ENCODE measurements at places on chromosomes 16 and 17.
A peak's percentile ranks its signal among the peaks of the same experiment; 100 is the strongest.

- DNase-seq, result peak; percentile 85
Observed at GRCh38 chr17:59853168-59853918, 39.4 kb downstream of the TUBD1 start.

- no peak for DNase-seq
Observed at GRCh38 chr17:51395621-51396020, 135.3 kb downstream of the UTP18 start.

DNA sequence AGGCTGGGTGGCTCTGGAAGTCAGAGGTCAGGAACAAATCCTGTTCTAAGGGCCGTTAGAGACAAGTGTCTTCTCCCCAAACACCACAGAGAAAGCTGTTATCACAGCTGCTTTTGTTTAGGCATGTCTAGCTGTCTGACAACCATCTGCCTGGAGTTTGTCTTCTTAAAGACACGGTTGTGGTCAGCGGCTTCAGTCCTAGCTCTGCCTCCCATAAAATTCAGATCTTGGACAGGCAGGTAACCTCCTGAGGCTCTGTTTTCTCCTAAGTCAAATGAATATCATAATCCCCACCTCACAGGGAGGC is 2.3 kb upstream of the ITGA3 start:
- DNase-seq, result no peak

DNA sequence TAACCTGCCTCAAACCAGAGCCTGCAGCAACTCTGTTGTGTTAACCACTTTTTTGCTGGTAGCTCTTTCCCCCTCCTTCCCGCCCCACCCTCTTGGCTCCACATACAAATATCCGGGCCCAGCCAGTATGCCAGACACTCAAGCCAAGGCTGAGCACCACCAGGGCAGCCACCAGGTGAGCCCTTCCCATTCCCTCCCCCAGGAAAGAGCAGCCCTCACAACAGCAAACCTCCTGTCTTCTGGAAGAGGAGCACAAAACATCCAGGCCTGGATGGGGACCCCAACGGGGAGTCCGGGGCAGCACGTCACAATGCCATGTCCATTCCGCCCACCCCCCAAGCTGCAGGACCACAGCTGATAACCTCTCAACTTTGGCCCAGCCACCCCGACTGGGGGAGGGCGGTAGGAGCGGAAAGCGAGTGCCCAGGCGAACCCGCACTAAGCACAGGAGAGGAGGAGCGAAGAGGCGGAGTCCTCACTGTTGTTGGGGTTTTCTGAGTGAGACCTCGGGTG is 757 bp downstream of the ORMDL3 start:
- DNase-seq, result peak; percentile 29

DNA sequence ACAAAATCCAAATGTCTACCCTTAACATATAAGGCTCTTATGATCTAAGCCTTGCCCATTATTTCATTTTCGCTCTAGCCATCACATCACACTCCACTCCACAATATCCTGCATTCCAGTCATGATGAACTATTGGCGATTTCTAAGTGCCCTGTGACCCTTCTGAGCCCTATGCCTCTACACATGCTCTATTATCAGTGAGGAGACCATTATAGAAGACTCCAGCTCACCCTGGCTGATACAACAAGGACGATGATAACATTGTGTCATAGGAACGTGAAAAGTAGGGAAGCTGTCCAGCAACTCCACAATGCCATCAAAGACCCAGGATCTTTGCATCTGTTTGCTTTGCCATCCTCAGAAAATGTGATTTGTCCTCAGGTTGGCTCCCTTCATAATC is 29.6 kb upstream of the GNAO1 start:
- no peak for DNase-seq

DNA sequence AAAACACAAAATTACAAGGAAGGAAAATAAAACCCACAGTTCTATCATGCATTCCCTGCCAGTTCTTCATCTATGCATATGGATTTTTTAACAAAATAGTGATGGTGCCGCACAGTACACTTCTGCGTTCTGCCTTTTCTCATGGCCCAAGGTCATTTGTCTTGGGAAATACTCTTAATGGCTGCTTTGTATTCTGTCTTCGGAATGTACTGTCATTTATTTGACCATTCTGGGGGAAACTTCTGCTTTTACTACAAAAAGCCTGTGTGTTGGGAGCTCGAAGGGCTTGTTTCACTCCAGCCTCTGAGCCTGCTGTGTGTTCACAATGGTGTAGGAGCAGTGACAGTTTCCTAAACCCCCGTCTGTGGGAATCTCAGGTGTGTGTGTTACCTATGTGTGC is 82.8 kb upstream of the SEC14L1 start:
- no peak for DNase-seq

- no peak for DNase-seq
Observed at GRCh38 chr17:10631701-10632100, 25.4 kb downstream of the MYH3 start.

- no peak for DNase-seq
Observed at GRCh38 chr16:74740795-74741304, 33.8 kb downstream of the FA2H start.

GRCh38 chr17:10837921-10838320 is at the start of gene PIRT:
Gene PIRT, minus strand, starts transcription at chr17:10838087. Its CDS starts 12,442 bp downstream, at chr17:10825645.
- no peak for DNase-seq

- peak; percentile 58 for DNase-seq
Observed at GRCh38 chr17:52790359-52790955, 631.9 kb upstream of the CA10 start.

GRCh38 chr16:68884861-68885720 is 41.8 kb downstream of the TANGO6 start:
- DNase-seq, result peak; percentile 87

DNA sequence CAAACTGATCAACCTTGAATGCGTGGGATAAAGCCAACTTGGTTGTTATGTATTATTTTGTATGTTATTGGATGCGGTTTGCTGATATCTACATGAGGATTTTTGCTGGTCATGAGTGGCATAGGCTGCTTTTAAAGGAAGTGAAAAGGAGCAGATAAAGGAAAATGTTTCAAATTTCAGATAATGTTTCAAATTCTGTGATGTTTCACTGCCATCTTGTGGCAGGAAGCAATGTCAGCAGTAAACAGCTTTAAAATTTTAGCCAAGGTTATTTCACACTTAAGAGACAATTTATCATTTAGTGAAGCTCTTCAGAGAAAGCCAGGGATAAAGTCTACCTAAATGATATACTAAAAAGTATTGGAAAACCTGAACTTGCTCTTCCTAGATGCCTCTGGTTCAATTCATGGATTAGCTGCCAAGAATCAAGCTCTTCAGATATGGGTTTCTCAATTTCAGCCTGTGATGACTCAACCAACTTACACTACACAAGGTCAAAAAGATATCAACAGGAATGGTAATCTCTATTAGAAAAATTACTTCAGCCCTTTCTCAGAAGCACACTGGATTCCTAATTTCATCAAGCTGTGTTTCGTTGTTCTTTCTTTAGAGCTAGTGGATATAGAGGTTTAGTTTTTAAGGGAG is 136.0 kb upstream of the C17orf78 start:
- DNase-seq, result peak; percentile 62

DNA sequence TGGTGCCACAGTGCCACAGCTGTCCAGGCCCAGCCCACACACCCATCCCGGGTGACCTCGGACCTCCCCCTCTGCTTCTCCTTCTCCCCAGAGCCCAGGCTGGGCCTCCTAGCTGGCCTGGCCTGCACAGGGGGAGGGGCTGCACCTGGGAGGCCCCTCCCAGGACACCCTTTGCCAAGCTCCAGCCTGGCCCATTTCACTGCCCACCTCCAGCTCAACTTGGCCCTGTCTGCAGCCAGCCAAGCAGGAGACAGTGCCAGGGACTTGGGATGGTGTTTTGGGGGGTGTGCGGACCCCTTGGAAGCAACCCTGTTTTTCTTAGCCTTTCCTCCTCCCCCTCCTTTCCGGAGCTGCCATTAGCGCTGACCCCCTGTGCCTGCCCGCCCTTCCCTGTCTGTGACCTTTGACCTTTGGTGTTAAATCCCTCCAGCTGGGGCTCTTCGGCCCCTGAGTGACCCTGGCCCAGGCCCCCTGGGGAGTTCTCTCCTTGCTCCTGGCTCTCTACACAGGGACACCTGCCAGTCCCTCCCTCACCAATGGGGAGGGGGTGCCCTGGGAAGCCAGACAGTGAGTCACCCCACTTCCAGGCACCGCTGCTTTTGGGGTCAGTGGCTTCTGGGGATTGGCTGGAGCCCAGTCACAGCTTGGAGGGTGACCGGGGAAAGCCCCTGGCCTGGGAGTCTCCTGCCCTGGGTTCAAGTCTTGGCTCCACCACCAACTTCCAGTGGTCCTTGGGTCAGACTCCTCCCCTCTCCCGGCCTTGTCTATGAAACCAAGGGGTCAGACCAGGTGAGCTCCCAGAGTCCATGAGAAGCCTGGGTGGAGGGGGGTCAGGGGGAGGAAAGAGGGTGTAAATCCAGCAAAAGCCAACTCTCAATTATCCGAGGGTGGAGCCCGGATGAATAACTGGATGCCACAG is 1.9 kb downstream of the GLIS2 start:
- DNase-seq, result peak; percentile 26

DNA sequence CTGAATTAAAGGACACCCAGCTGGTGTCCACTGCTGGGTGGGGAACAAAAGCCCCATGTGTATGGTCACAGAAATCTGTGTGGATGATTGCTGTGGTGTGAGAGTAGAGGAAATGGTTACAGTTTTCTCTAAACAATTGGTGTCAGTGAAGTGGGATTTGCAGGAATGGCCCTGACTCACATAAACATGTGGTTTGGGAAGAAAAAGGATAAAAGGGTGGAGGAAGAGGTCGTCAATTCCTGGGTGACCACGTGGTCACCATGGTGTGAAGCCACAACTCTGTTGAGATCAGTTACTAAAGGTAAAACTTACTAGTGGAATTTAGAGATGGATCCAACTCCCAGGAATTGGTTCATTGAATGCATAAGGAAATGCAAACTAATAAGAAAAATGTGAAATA is 3.6 kb upstream of the TUBG2 start:
- DNase-seq, result no peak

GRCh38 chr17:39231091-39231561 is 5.4 kb upstream of the STAC2 start:
- DNase-seq, result no peak

GRCh38 chr16:85177448-85177846 is 65.2 kb upstream of the CIBAR2 start:
- DNase-seq, result no peak

- DNase-seq, result peak; percentile 33
Observed at GRCh38 chr16:47258874-47259461, 115.2 kb upstream of the NETO2 start.

- no peak for DNase-seq
Observed at GRCh38 chr16:54425681-54426552, 139.3 kb upstream of the IRX3 start.

DNA sequence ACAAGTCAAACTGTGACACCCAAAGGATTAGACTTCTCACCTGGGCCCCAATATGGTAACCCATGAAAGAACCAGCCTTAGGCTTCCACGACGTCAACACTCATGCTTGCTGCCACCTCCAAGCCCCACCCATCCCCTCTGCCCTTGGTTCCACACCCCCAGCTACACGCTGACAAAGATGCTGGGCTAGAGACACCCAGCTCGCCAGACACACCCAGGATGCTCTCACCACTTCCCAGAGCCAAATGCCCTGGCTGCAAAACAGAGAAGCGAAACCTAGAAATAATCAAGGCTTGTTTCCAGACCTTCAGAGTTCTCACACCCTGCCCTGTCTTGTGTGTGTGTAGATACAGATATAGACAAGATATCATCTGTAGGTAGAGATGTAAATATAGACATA is 26.0 kb upstream of the ADCY9 start:
- DNase-seq, result no peak

DNA sequence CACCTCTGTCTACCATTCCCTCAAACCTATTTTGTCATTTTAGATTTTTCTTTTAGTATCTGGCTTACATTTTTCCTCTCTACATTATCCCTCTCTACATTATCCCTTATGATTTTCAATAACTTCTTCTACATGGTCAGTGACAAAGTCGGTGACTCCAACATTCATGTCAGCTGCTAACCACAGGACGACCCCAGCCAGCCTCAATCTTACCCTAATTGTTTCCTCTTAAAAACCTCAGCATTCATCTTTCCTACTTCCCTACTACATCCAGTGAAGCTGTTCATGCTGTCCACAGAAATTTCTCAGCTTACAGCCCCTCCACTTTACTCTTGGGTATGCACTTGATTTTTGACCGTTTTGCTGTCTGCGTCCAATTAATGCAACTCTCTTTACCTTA is 8.3 kb downstream of the MYH10 start:
- DNase-seq, result no peak

DNA sequence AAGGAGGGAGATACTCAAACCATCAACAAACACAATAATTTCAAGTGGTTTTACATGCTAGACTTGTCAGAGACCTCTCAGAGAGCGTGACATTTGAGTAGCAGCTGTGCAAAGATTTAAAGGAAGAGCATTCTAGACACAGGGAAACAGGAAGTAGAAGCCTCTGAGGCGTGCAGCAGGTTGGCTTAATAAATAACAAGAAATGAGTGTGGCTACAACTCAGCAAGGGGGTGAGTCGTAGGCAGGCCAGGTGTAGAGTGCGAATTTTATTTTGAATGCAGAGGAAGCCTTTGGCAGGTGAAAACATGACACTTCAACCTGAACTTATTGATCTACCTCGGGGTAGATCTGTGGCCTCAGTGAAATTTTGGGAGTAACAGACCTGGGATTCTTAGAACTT is 73.2 kb upstream of the MRTFB start:
- peak; percentile 21 for DNase-seq

DNA sequence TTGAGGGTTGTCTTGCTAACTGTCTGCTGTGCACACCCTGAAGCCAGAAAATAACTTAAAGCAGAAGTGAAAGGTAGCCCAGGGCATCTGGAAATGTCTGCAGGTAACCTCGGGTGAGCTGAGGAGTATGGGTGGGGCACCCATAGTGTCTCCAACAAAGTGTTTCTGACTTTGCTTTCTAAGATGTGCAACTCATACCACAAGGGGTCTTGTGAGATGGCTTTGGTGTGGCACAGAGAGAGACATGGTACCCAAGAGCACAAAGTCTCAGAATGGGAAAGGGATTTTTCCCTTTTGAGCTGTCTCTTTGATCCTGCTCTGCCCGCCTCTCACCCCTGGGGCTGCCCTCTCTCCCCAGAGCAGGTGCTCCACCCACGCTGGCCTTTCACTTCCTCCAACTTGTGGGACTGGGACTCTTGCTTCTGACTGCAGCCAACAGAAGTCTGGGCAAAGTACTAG is 6.9 kb downstream of the CHD9 start:
- DNase-seq, result no peak

DNA sequence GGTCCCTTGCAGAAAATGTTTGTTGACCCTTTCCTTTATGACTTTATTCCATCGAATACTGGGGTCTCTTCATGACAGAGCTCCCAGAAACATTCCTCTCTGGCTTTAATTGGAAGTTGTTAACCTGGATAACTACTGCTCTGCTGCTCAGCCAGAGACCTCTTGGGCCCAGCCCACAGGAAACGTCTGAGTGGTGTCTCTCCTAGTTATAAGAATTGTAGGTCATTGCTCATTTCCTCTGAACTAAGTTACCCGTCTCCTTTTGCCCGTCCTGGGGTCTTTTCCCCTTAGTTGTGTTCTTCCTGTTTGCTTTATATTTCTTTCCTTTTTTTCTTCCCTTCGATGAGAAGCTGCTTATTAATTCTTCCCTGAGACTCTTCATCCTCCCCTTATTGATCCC is 9.0 kb downstream of the MAP2K6 start:
- DNase-seq, result peak; percentile 91

- no peak for DNase-seq
Observed at GRCh38 chr16:89334050-89334449, 116.5 kb downstream of the ZNF778 start.

- DNase-seq, result peak; percentile 83
Observed at GRCh38 chr16:15770107-15770506, 86.7 kb downstream of the MYH11 start.

- no peak for DNase-seq
Observed at GRCh38 chr17:73519714-73520368, 124.4 kb downstream of the SDK2 start.

GRCh38 chr17:50184611-50185398 is 16.6 kb downstream of the COL1A1 start:
- no peak for DNase-seq

All from endothelial cell of umbilical vein (primary cell).